ENCODE measurements at places on chromosomes 12 and 14.

GRCh38 chr12:10186299-10186698, 7.5 kb downstream of the TMEM52B start:
- DNase-seq: peak; percentile 80

DNA sequence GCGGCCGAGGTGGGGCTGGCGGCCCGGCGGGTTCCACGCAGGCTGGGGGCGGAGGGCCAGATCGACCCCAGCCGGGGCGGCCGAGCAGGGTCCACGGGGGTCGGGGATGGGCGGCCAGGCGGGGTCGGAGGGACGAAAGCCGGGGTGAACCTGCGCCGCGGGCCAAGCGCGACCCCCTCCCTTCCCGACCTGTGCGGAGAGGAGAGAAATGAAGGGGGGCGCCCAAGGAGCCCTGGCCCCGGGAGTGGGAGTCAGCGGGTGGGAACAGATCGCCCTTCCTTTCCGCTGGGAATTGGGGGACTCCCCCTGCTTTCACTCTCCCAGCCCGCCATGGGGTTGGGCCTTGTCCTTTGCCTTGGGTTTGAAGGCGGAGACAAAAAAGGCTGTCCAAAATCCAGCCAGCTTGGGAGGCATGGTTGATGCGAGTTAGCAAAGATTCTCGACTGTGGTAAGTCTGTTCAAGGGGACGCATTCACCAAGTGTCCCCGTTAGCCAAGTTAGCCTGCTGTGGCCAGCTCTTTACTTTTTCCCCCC, 559 bp upstream of the CKAP4 start:
- DNase-seq: peak; percentile 36

DNA sequence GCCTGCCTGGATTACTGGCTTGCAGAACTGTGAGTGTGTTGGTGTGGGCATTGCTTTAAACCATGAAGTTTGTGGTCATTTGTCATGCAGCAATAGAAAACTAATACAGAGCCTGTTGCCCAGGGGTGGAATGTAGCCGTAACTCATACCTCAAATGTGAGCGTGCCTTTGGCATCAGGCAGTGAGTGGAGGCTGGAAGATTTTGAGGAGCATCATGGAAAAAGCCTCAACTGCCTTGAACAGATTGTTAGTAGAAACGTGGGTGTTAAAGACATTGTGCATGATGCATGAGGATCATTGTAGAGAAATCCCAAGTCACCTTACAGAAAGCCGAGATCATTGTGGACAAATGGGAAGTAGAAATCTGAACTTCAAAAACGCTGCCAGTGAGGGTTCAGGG, 580.5 kb downstream of the AACS start:
- DNase-seq: no peak

GRCh38 chr12:12779529-12779928, 5.9 kb upstream of the APOLD1 start:
- DNase-seq: no peak

DNA sequence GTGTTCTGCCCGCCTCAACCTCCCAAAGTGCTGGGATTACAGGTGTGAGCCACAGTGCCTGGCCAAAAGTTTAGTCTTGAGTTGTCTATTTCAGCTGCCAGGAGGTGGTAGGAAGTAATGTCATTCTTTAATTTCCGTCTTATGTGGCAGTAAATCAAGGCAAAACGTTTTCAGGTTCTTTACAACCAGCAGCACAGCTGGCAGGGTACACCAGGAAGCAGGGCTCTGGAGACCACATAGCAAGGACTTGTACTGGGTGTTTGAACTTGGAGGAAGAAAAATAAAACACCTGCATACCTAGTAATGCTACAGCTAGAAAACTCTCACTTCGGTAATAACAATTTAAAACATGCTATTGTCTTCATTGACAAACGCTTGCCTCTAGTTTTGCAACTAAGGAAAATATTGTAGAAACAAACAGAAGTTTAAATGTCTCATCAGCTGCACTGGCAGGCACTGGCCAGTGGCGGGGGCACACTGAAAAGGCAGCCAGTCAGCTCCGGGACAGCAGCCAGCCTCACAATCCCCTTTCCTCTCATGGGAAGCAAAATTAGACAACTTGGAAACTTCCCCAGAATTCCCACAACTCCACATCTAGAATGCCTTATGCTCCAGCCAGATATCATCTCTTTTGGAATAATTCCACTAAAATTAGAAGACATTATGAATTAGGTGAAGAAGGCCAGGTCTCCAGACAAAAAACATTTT, 72.2 kb downstream of the CLIP1 start:
- DNase-seq: peak; percentile 44

DNA sequence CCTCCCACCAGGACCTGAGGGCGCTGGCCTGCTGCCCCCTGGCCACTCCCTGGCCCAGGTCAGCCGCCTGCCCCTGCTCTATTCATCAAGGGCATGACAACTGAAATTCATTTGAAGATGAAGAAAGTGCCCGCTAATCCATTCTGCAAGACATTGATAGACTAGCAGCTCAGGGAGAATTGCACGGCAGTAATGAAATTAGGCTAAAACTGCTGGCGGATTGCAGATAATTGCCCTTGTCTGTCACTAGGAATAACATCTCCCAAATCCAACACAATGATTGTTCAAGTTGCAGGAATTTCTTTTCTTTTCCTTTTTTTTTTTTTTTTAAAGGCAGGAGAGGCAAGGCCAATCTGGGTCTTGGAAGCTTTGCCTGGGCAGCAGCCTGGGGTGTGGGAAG, 44.5 kb downstream of the MVK start:
- no peak for DNase-seq

DNA sequence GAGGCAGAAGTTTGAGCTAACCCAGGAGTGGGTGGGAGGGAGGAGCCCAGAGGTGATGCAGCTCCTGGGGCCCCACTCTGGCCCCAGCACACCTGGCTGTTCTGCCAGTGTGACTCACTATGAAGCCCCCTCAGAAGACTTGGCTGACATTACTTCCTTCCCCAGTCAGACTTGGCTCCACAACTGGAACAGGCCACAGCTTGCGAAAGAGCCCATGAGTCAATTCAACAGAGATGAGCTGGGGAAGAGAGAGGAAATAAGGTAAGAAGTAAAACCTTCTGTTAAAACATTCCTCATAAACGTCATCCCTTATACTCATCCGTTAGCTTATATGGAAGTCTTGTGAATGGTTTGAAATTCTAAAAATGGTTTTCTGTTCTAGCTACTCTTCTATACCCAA, 245.9 kb downstream of the ADAMTS20 start:
- no peak for DNase-seq

GRCh38 chr12:118219772-118220171, 83.8 kb downstream of the PEBP1 start:
- no peak for DNase-seq

DNA sequence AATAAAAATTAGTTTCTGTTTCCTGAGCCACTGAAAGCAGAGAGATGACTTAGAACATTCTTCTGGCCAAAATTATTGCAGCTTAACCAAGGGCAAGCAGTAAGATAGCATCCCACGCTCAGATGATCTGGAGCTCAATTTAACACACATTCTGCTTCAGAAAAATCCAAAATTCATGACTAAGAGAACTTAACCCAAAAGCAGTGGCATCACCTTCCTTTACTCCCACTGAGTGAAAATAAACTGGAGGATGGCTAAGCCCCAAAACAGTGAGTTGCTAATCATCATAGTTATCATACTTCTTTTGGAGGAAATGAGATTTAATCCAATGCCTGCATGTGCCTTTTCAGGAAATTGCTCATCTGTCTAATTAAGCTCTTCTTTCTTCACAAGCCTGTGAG, 195.4 kb downstream of the DUSP6 start:
- DNase-seq: no peak

DNA sequence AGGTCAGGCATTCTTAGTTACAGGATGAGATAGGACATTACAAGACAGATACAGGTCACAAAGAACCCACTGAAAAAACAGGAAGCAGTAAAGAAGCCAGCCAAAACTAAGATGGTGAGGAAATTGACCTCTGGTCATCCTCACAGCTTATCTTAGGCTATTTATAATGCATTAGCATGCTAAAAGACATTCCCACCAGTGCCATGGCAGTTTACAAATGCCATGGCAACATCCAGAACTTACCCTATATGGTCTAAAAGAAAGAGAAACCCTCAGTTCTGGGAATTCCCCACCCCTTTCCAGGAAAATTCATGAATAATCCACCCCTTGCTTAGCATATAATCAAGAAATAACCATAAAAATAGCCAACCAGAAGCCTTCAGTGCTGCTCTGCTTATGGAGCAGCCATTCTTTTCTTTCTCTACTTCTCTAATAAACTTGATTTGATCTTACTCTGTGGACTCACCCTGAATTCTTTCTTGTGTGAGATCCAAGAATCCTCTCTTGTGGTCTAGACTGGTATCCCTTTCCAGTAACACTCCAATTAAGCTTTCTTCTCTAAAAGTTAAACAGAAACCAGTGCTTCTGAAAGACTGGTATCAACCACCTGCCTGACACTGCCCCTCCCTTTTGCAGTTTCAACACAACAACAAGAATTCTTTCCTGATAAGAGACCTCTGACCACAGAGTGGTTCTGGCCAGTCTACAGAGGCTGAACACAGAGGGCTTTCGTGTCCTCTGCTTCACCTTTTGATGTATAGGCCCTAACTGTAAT, 86.9 kb downstream of the BCAT1 start:
- no peak for DNase-seq

DNA sequence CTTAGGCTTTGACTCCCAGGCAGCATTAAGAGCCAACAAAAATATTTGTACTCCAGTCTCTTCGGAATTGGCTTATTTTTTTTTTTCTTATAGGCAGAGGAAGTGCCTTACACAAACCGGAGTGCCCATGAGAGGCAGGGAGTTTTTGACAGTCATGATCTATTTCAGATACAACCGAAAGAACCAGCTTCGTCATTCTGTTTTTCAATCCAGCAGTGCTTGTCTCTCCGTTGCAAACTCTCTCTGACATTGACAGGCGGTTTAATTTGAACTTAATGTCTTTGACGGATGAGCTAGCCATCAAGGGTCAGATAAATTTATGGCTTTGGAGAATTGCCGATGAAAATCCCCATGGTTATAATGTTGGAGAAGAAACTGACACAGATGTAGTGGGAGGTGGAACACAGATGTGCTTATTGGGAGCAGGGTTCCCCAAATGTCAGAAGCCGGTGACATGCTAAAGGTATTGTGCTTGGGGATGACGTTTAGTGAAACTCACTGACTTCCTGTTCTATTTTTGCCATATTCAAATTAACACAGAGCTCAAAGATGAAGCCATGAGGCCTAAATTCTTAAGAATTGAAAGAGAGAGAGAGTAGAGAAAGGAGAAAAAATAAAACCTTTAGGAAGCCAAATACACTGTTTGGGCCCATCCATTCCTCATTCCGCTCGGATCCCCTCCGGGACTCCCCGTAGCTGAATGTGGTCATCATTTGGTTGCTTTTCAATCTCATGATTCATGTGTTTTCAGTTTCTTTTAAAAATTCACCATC, 59.7 kb downstream of the PLXNC1 start:
- peak; percentile 29 for DNase-seq

GRCh38 chr14:26138764-26139445, 458.9 kb downstream of the NOVA1 start:
- DNase-seq: no peak

GRCh38 chr14:84592770-84593169, 937.2 kb upstream of the FLRT2 start:
- no peak for DNase-seq

- DNase-seq: no peak
These were observed 439.6 kb upstream of the LRFN5 start for GRCh38 chr14:41167040-41167439.

DNA sequence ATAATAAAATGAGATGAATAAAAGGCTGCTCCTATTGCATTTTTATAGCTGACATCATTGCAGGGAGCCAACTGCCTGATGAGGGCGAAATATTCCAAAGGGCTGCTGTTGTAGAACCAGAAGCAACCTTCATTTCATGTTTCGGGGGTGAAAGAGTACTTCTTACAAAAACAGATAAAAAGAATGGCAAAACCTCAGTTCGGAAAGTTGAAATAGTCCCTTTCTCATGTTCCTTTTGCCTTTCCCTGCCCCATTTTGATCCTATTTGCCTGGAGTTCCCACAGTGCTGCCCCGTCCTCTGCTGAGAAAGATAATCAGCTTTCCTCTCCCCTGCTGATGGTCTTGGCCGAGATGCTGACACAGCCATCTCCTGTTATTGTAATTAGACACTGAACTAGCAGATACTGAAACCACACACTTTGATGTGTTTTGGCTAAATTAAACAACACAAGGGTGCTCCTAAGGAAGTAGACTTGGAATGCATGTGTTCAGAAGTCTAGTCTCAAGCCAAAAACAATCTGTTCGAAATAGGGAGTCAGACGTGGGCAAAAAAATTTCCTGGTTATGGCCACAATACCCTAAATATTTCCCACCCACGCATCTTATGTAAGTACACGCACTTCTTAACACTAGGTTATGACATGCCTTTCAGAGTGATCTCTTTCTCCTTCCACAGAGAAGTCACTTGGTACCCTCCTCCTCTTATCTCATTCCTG, 117.2 kb downstream of the PPM1H start:
- peak; percentile 80 for DNase-seq

- peak; percentile 35 for DNase-seq
These were observed 20.1 kb downstream of the APOBEC1 start for GRCh38 chr12:7645395-7646177.

GRCh38 chr14:40229676-40230075, 797.4 kb upstream of the FBXO33 start:
- no peak for DNase-seq

- no peak for DNase-seq
These were observed 62.6 kb downstream of the DCAF5 start for GRCh38 chr14:69090187-69090789.

- no peak for DNase-seq
These were observed 63.5 kb downstream of the CCDC92 start for GRCh38 chr12:123908884-123909725.

GRCh38 chr12:117363056-117363662, 1.7 kb upstream of the NOS1 start:
- DNase-seq: no peak

DNA sequence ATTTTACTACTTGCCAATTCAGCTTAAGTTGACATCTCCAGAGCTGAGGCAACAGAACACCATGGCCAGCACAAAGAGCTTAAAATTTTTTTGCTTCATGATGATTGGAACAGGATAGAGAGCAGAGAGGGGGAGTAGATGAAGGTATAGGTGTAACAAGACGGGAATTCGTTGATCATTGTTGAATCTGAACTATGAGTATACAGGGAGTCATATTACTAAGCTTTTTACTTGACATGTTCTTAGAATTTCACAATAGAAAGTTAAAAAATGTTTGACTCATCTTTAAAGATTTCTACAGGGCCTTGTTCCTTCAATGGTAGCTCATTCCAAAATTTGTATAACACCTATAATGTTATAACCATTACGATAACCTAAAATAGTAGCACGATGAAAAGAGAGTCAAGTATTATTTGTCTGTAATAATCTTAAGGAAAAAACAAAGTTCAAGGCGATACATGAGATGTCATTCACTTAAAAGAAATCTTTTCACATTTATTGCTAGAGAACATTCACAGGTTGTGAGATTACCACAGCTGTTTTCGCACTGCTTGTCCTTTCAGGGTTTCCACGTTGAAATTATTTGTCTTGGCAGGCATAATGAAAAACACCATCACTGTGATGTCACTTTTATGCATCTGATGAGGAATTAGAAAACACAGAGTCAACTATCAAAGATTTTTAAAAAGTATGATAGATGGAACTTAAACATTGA, 33.9 kb downstream of the SPX start:
- no peak for DNase-seq

GRCh38 chr12:107144990-107145389, 51.6 kb upstream of the CRY1 start:
- DNase-seq: no peak

Measured in pons (tissue), 1 donor.